Astrocyte (in vitro differentiated cells and primary cell): ENCODE measurements at places on chromosomes 7 and 10. TPM values are rescaled to one million over a fixed set of nuclear protein-coding genes. Genes with fewer than 3 reads are reported as not detected.

The NRG3 gene
- total RNA-seq, result 2.1 and 2.3 TPM in 2 replicates

DNA sequence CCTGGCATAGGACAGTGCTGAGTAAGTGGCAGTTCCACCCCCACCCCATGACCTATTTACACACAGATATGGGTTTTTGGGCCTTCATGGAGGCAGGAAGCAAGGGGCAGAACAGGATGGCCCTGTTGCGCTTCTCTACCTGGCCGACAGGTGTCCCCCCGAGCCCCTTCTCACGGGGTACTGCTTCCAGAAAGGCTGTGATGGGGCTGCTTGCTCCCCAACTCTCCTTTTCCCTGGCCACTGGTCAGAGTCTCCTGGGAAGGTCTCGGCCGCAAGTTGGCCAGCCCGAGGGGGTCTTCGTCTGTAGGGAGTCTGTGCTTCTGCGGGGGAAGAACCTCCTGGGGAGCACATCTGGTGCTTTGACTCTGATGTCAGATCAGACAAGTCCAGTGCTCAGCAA lies 139.8 kb upstream of the TNS3 start:
- no peak for DNase-seq

DNA sequence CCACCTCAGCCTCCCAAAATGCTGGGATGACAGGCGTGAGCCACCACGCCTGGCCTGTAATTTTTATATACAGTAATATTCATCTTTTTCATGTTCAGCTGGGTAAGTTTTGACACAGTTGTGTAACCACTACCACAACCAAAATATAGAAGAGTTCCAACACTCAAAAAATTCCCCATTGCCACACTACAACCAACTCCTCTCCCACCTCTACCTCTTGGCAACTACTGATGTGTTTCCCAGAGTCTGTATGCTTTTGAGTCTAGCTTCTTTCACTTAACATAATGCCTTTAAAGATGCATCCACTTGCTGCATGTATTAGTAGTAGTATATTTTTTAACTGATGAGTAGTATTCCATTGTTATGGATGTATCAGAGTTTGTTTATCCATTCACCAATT lies 90.7 kb downstream of the SRPK2 start:
- DNase-seq, result no peak

- no peak for DNase-seq
These were observed 86.5 kb downstream of the FOXL3 start for GRCh38 chr7:376306-377079.

DNA sequence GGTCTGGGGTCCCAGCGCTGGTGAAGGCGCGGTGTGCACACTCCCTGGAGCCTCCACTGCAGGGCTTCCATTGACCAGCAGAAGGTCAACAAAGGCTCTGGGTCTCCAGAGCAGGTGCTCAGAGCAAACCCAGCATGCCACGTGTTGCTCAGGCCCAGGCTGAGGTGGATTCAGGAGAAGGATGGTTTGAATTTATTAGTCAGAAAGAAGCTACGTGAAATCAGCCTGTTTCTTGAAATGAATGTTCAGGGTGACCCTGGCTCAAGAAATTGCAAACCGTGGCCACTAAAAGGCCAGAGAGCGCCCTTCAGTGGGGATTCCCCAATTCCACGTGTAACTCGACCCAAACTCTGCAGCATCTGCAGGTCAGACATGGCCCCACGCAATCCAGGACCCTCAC lies 82.7 kb upstream of the PFKP start:
- no peak for DNase-seq

GRCh38 chr10:115023715-115024114 lies 69.5 kb upstream of the ATRNL1 start:
- DNase-seq, result no peak

- peak; percentile 11 for DNase-seq
These were observed 10.7 kb downstream of the CCDC6 start for GRCh38 chr10:59895629-59896116.

- DNase-seq, result no peak
These were observed 112.3 kb downstream of the BTRC start for GRCh38 chr10:101466016-101466912.

DNA sequence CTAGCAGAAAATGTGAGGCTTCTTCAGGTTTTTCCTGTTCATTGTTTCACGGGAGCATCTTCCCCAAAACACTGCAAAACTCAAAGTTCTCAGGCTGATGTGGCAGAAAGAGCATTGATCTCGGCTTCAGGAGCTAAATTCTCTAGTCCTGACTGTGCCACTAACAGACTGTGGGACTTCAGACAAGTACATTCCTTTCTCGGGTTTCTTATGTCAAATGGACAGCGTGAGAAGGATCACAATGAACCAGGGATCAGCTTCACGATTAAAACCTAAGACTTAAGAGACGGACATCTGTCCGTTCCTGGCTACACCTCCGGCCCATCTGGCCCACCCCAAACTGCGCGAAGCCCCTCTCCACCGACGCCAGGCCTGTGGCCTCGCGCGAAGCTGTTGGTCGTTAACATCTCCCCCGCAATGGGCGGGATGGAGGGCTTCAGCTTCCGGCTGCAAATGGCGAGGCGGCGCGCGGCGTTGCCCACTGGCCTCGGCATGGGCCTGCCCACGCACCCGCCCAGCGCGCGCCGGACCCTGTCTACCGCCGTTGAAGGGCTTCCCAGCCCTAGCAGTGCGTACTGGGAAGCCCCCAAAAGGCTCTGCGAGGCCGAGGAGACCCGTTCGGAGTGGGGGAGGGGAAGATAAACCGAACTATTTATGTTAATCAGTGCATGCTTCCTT lies 549 bp upstream of the DDX50 start:
- peak; percentile 79 for DNase-seq

The AKR1D1 gene
- total RNA-seq, result not detected in 2 replicates

- no peak for DNase-seq
These were observed 28.7 kb upstream of the ST8SIA6 start for GRCh38 chr10:17483079-17483478.

- peak; percentile 82 for DNase-seq
These were observed 59.0 kb upstream of the CHST15 start for GRCh38 chr10:124152139-124153022.

GRCh38 chr10:84078771-84079170 lies 60.5 kb upstream of the GHITM start:
- no peak for DNase-seq

DNA sequence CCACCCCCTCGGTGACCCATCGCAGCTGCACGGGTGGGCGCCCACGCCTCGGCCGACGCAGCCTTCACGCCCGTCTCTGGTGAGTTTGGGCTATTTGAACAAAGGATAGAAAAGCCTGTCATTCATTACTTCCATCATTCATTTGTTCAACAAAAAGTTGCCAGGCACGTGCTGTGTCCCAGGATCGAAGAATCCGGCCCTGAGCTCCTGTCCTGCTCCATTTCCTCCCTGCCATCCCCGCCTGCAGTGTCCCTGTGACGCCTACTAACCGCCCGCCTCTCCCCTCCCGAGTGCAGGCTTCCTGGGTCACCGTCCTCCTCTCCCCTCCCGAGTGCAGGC lies 340.1 kb downstream of the WDR37 start:
- no peak for DNase-seq

The TUBAL3 gene
- not detected in 2 replicates for total RNA-seq

DNA sequence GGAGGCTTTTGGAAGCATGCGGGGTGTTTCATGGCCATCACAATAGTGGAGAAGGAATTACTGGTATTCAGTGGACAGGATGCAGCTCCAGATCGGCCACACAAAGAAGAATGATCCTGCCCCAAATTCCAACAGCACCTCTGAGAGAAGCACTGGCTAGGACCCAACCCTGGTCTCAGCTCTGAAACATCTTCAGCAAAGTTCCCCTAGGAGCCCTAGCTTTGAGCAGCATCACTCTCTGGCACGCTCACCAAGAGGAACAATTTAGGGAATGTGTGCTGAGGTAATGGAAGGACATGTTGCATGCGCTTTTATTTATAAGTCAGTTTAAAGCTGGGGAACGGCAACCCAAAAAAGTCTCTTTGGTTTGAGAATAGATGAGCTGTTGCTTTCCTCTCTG lies 5.5 kb upstream of the OPN1SW start:
- peak; percentile 74 for DNase-seq

DNA sequence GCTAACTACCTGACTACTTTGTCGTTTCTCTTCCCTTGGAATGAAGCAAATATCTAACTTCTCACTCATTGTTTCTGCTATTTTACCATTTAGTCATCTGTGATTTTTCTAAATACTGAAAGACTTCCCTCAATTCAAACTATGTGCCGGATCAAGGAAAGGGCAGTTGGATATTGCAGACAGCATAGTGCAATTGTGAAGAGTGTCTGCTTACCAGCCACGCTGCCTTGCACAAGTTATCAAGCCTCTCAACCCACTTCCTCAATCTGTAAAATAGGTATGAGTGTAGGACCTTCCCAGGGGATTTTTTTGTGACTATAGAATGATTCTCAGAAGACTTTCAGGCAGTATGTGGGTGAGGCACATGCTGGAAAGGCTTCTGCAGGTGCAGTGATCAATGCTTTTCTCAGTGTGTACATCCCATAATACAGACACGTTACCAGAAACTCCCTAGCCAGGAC lies 54.3 kb downstream of the EGFR start:
- DNase-seq, result peak; percentile 77

- DNase-seq, result no peak
These were observed 314.5 kb downstream of the CACNA2D1 start for GRCh38 chr7:82129091-82129490.

DNA sequence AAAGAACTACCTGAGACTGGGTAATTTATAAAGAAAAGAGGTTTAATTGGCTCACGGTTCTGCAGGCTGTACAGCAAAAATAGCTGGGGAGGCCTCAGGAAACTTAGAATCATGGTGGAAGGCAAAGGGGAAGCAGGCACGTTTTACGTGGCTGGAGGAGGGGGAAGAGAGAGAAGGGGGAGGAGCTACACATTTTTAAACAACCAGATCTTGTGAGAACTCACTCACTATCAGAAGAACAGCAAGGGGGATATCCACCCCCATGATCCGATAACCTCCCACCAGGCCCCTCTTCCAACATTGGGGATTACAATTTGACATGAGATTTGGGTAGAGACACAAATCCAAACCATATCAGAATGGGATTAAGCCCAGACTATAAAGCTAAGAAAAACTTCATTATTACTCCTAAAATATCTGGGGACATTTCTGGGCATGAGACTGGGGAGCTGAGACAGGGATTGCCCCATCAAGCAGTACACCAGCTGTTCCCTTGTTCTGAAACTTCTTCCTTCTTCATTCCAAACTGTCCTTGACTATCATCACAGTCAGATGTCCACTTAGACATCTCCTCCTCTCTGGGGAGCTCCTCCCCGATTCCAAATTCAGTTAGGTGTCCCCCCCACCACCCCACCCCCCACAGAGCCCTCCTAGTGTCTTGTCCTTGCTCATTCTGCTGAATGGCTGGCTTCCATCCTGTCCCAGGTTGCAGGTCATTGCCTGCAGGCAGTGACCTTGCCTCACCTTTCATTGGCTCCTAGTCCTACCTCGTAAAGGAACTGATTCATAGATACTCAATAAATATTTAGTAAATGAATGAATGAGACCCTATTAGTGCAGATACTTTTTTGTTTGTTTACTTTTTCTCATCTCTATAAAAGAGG lies 132.6 kb downstream of the EVX1 start:
- no peak for DNase-seq

DNA sequence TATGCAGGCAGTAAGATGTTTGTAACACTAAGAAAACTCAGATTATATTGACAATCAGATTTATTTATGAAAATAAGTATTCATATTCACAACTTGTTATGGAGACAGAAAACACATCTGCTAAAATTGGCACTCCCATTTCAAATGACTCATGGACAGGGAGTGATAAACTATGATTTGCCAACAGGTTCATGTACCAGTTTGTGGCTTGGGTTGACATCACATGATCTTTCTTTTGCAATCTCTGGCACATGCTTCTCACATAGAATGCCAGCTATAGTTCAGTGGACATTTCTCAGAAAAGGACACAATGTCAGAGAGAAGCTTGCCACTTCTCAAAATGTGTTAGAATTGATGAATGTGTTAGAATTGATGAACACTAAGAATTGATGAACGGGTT lies 663.2 kb upstream of the ANKRD30A start:
- DNase-seq, result no peak

The KCNIP2 gene
- 1.9 and 2.5 TPM in 2 replicates for total RNA-seq

- no peak for DNase-seq
These were observed 16.0 kb downstream of the WAC start for GRCh38 chr10:28548781-28549498.
